ENCODE measurements at places on chromosomes 5 and 9. TPM values are rescaled to one million over a fixed set of nuclear protein-coding genes. Genes with fewer than 3 reads are reported as not detected.

Gene PARP8
- total RNA-seq: 0.13 TPM

Gene SPINK6
- total RNA-seq: not detected

Gene SLC6A3
- total RNA-seq: 0.09 TPM

Gene HACD4
- 1.0 TPM for total RNA-seq

Gene NUDCD2
- total RNA-seq: 31.6 TPM
